ENCODE measurements at places on chromosomes 1 and 21.
A peak's percentile ranks its signal among the peaks of the same experiment; 100 is the strongest.

- DNase-seq = no peak
These were observed 84.6 kb downstream of the VPS13D start for GRCh38 chr1:12314333-12314903.

- DNase-seq = no peak
These were observed 53.5 kb downstream of the RGS13 start for GRCh38 chr1:192689459-192689858.

DNA sequence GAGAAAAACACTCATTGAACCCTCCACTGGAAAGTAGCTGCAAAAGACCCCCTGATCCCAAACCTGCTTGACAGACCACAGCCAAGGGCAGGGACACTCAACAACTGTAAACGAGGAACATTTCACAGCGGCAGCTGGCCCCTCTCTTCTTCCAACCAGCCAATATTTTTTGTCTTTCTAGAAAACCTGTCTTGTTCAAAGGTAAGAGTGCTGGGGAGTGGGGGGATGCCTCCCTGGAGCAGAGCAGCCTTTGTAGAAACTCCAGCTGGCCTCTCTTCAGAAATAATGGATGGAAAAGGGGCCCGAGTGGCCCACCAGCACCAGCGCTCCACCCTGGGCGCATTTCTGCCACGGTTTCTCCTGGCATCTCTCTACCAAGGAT, 384.0 kb downstream of the RRAGC start:
- DNase-seq = no peak

DNA sequence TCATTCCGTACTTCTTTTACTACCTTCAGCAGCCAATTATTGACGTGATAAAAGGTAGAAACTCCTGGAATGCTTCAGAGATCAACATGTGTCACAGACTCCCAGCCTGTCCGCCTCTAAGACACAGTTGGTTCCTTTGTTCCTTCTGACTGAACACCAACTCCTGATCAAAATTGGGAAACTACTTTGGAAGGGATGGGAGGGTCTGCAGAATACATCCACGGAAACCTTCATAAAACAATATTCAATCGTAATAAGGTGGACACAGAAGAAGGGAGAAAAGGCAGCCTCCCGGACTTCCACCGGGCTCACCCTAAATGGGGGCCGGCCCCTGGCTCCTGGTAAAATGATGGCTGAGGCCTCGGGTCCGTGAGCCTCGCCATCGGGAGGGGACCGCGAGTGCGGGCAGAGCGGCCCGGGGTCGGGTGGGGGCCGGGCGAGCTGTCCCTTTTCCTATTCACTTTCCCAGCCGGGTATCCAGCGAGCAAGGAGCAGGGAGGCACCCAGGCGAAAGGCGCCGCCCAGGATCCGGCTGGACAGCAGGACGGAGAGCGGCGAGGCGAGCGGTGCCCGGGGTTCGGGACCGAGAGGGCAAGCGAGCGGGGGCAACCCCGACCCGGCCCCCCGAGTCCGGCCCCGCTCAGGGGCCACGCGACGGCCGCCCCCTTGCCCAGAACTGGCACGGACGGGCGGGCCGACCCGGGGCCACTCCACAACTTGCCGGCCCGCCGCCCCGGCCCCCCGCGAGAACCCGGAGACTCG, 805 bp downstream of the NRIP1 start:
- DNase-seq = peak; percentile 74

GRCh38 chr1:246332078-246332477, 175.0 kb downstream of the SMYD3 start:
- no peak for DNase-seq

GRCh38 chr1:167922611-167923074, 8.7 kb upstream of the ADCY10 start:
- no peak for DNase-seq

- no peak for DNase-seq
These were observed 4.2 kb upstream of the RGS13 start for GRCh38 chr1:192631749-192632148.

GRCh38 chr1:30328401-30329262, 394.8 kb downstream of the MATN1 start:
- DNase-seq = no peak

DNA sequence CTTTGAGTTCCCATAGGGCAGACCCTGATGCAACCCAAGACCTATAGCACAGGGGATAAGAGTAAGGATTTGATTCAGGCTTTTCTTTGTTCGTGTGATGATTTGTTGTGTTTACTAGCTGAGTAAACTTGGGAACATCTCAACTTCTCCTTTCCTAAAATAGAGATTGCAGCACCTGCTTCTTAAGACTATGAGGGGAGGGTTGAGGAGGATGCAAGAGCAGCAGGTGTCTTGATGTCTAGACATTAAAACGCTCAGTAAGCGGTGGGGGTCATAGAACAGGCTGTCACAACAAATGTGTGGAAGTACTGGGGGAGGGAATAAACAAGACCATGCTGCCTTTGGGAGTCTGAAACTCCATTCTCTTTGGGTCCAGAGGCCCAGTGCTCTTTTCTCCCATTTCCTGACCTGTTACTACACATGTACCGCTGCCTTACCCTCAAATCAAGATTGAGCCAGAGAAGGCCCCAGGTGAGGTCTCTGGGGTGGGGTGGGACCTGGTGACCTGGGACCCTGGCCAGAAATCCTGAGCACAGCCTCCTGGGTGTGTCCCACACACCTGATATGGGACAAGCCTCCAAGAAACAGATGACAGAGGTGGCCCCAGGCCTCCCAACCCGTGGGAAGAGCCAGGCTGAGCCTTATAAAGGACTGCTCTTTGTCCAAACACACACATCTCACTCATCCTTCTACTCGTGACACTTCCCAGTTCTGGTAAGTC, at the start of gene S100A7A:
S100A7A (plus strand) TSS at position 671 of the 721 bp plus-strand sequence. CDS start 1,563 bp downstream, outside the sequence.
- no peak for DNase-seq

DNA sequence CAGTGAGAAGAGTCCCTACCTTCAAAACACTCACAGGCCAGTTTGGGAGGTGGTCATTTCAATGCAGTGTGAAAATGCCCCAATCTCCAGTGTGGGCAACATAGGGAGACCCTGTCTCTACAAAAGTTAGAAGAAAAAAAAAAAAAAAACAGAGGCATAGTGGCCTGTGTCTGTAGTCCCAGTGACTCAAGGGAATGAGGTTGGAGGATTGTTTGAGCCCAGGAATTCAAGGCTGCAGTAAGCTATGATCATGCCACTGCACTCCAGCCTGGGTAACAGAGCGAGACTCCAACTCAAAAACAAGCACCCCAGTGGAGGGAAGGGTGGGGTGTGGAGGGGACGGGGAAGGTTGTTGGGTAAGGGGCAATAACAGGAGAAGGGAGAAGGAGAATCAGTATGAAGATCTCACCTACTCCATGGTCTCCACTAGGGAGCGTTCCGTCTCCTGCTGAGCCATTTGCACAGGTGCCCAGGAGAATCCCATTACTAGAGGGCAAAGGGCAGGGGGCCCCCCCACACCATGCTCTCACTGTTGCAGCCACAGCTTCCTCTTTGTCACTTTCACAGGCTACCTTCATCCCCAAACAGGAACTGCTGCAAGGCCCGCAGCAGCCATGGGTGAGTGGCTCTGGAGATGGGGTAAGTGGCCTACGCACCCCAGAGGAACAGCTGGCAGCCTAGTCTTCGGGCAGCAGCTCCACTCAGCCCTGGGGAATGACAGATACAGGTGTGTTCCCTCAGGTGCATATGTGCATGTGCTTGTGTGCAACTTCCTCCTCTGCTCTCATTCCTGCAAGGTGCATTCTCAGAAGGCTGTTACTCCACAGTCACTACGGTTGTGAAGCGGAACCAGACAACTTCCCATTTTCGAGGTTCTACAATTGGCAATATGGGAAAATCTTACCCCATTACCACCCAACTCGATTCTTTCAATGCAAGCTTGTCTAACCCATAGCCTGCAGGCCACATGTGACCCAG, 87.9 kb upstream of the LYST start:
- DNase-seq = peak; percentile 34

GRCh38 chr1:176811511-176812288, 348.7 kb downstream of the PAPPA2 start:
- no peak for DNase-seq

- no peak for DNase-seq
These were observed 59.4 kb downstream of the SLC30A7 start for GRCh38 chr1:100955322-100955721.

GRCh38 chr1:43779266-43779665, 71.9 kb downstream of the ST3GAL3 start:
- DNase-seq = no peak

DNA sequence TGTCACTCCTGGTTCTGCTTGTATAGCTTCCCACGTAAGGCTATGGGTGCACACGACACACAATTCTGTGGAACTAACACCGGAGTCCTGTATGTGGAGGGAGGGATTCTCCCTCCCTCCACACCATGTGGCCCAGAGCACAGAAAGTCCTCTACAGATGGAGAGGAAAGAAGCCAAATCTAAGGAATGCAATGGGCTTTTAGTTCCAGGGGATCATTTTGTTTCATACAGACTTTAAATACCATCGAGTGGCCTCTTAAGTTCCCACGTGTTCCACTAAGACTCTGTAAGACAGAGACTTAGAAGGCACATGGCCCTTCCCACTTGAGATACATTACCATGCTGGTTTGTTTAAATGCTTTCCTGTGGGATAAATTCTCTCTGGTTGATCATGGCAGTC, 156.0 kb downstream of the TGFB2 start:
- DNase-seq = no peak

GRCh38 chr1:232005300-232005699, 378.7 kb downstream of the DISC1 start:
- DNase-seq = no peak
